ENCODE measurements at places on chromosomes 1 and 21.

GRCh38 chr1:61247881-61248752 lies 165.8 kb downstream of the NFIA start:
- no peak for DNase-seq

GRCh38 chr1:236663934-236664333 lies 22.4 kb upstream of the ACTN2 start:
- no peak for DNase-seq

DNA sequence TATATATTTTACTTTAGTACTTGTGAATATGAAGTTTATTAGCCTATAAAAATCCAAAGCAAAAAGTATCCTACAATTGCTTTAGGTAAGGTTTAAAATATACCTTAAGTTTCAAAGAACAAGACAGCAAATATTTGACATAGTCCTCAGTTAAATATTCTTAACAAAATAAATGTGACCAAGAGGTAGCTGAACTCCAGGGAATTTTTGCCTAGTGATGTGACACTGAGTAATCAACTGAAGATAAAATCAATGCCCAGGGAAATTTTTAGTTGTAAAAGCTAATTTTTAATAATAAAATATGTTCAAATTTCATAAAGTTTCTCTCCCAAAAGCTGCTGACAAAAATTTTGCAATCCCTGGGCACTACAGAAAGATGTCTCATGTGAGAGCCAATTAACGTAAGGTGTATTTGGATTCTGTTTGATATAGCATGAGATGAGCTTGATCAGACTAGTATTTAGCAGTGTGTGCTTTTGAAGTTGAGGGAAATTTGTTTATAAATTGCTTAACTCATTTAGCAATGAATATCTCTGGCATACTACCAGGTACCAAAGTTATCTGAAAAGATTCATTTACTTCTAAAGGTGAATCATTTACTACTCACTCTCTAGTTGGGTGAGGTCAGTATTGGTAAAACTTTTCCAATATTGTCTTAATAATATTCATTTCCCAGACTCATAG lies 80.2 kb upstream of the PALMD start:
- DNase-seq = no peak

- DNase-seq = no peak
These were observed 47.7 kb downstream of the CDC42BPA start for GRCh38 chr1:227270554-227270953.

GRCh38 chr1:9265968-9266367 lies 26.7 kb upstream of the SPSB1 start:
- DNase-seq = no peak

DNA sequence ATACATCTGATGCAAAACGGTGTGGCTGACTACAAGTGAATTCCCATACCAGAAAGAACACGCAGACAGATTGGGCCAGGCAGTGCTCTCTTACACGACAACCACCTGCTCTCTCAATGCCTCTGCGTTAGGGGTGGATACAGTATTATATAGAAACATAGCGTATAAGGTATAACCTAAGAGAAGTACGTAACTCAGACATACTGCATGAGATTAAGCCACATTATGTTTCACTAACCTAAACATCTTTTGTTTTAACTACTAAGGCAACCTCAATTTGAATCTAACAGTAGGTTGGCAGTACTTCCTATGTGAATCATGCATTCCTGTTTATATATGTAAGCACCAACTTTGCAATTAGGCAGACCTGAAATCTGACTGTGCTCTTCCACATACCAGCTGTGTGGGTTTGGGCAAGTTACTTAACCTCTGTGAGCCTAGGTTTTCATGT lies 58.1 kb upstream of the COA6 start:
- DNase-seq = no peak

- DNase-seq = no peak
These were observed 22.6 kb upstream of the TTC34 start for GRCh38 chr1:2823921-2824610.

DNA sequence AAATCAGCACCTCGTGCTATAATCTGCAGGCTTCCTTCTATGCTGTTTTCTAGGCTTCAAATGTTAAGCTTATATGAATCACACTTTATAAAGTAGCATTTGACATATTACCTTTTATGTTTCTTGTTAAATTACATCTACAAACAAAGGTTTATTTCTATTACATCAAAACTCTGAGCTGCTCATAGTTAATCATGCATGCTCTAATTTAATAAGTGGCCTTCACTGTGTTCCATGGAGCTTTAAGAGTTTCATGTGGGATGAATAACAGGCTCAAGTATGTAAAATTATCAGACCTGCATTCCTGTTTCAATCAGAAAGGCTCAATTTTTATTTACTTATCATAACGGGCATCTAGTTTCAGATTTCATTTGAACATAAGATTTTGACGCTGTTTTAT lies 13.0 kb downstream of the SLC19A2 start:
- DNase-seq = no peak

GRCh38 chr1:169890761-169891538 lies 2.7 kb downstream of the SCYL3 start:
- DNase-seq = no peak

GRCh38 chr1:57479471-57479870 lies 55.6 kb upstream of the DAB1 start:
- no peak for DNase-seq

- DNase-seq = no peak
These were observed 94.1 kb downstream of the COL24A1 start for GRCh38 chr1:86062453-86062852.

- no peak for DNase-seq
These were observed 362 bp downstream of the ZBTB48 start for GRCh38 chr1:6580119-6580592.

GRCh38 chr1:73511038-73511437 lies 686.9 kb downstream of the LRRIQ3 start:
- no peak for DNase-seq

DNA sequence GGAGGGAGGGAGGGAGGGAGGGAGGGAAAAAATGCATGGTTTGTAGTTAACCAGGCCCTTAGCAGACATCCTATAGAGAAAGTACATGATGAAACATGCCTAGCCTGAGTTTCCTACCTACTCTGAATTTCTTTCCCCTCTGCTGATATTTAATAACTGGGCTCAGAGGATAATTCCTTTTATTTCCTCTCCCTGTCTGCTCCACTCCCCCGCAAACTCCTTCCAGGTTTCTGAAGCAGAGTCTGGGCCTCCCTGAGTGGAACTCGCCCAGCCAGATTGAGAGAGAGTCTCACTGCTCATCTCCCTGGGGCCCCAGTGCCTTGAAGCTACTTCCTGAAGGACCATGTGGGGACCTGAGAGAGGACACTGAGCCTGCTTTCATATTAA lies 111.9 kb upstream of the SLC44A3 start:
- DNase-seq = no peak

GRCh38 chr1:24126018-24126671 lies 14.2 kb upstream of the MYOM3 start:
- no peak for DNase-seq

GRCh38 chr1:206074839-206075238 lies 21.9 kb downstream of the RHEX start:
- no peak for DNase-seq

DNA sequence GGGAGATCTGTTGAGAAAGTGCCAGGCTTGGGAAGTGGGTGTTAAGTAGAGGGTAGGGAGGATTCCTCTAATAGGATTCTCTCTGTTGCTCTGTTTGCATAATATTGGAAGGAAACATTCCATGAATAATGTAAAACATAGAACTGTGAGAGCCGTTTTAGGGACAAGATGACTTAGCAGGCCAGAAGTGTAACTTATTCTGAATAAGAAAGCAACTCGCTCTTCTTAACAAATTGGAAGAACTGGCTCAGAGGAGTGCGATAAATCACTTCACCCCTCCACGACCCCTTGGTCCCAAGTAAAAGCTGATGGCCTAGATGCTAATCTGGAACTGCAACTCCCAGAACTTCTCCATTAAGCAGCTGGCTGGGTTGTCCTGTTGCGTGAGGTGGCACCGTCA lies 19.1 kb downstream of the SIM2 start:
- no peak for DNase-seq

DNA sequence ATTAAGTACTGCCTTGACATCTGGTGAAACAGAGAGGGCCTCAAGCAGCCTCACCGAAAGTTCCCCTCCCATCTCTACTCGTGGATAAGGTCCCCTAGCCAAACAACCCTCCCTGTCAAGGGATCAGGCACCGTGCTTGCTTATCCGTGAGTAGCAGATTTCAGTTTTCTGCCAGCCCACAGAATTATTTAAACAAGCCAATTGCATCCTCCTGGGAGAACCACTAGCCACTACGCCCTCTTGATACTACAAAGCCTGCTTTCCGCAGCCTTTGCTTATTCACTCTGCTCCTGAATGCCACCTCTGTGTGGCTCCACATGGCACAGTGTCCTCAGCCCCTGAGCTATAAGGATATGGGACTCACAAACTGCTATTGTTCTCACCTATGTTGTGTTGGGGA lies 5.9 kb upstream of the TFF2 start:
- DNase-seq = no peak

- DNase-seq = no peak
These were observed 77.2 kb upstream of the USH2A start for GRCh38 chr1:216500273-216500967.

DNA sequence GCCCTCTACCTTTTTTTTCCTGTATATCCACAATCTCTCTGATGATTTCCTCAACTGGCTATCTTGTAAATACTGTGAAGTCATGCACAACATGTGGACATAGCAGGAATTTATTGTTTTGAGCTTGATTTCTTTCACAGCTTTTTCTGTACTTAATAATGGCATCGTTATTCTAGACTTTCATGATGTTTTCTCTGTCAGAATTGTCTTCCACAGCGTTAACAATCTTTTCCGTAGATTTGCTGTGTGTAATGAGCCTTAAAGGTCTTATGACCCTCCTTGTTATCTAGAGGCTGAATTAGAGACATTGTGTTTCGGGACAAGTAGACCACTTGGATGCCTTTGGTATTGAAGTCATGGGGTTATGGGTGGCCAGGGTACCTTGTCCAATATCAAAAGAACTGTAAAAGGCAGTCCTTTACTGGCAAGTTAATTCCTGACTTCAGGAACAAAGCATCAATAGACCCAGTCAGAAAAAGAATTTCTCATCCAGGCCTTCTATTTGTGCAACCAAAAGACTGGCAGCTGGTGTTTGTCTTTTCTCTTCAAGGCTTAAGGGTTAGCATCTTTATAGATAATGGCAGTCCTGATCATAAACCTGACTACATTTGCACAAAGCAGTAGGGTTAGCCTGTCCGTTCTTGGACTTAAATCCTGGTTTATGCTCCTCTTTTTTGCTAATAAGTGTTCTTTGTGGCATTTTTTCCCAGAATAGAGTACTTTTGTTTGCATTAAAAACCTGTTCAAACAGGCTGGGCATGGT lies 30.1 kb upstream of the CHAF1B start:
- no peak for DNase-seq

GRCh38 chr1:182515556-182515955 lies 65.6 kb downstream of the RGSL1 start:
- no peak for DNase-seq

DNA sequence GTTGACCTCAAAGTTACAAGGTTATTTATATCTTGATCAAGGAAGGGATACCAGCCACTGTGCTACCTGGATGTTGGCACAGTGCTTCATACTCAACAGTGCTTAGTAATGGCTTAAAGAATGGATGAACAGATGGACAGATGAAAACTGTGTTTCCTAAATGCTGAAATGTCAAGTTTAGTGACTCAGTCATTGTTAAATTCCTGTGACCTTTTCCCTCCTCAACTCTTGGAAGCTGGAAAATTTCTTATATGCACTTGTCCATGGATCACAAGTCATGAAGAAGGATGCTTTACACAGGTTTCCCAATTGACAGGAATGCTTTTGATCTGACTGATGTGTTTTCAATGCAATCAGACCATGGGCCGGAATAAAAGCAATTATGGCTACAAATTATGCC lies 39.6 kb upstream of the SLC19A2 start:
- DNase-seq = no peak

- peak; percentile 90 for DNase-seq
These were observed 9.7 kb downstream of the CTNNBIP1 start for GRCh38 chr1:9900142-9901043.

GRCh38 chr1:1230656-1231399 lies 973 bp downstream of the SDF4 start:
- DNase-seq = no peak

- DNase-seq = no peak
These were observed 6.5 kb downstream of the INKA2 start for GRCh38 chr1:111732718-111733117.

DNA sequence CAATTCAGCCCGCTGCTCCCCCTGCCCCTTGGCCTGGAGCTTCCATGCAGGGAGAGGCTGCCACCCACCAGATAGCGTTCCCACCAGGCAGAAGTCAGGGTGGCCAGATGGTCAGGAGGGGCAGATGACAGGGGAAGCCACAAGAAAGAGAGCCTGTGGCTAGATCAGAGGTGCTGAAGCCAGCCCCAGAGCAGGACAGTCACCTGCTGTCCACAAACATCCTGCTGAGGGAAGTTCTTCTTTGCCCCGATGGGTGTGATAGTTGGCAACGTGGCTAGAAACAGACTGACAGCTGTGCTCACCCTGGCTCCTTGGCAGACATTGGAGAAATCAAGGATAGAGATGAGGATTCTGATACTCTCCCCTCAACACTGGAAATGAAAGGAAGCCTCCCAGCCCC lies 27.2 kb upstream of the SRP9 start:
- DNase-seq = no peak

DNA sequence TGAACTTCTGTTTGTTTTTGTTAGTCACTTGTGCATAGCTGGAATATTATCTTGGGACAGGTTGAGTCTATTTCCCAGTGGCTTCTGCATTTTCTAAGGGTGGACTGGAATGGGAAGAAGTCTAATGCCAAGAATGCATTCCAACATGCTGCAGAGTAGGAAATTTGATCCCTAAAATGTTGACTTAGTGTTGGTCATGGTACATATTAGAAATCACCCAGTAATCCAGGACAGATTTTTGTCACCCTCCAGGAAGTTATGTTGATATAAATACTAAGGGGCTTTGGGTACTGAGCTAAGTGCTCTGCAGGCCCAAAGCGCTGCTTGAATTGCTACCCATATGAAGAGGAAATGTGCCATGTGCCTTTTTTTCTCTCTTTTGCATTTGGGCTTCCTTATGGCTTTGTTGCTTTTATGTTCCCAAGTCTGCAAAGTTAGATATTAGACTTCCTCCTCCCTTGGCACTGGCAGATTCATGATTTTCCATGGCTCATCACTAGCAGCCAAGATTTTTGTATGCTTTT lies 10.0 kb downstream of the ARID1A start:
- DNase-seq = no peak

- DNase-seq = no peak
These were observed 85.3 kb downstream of the NPHP4 start for GRCh38 chr1:5906966-5907365.

Measured in NCI-H187 treated with DMSO at 0.1 percent for 48 hours (cell line).